ENCODE measurements at places on chromosomes 4 and X.
A peak's percentile ranks its signal among the peaks of the same experiment; 100 is the strongest.

- DNase-seq, result peak; percentile 46
These were observed 24.3 kb upstream of the SRD5A3 start for GRCh38 chr4:55321707-55322264.

DNA sequence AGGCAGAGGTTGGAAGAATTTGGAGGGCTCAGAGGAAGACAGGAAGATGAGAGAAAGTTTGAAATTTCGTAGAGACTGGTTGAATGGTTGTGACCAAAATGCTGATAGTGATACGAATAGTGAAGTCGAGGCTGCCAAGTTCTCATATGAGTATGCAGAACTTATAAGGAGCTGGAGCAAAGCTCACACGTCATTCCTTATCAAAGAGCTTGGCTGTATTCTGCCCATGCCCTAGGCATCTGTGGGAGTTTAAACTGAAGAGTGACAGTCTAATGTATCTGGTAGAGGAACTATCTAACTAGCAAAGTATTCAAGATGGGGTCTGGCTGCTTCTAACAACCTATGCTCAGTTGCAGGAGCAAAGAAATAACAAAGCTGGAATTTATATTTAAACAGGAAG is 102.1 kb downstream of the PCDH18 start:
- no peak for DNase-seq

- DNase-seq, result no peak
These were observed 130.4 kb downstream of the SORBS2 start for GRCh38 chr4:185681604-185682003.

- no peak for DNase-seq
These were observed 39.0 kb downstream of the FRMD7 start for GRCh38 chrX:132088864-132089263.

- no peak for DNase-seq
These were observed 139.7 kb downstream of the PACRGL start for GRCh38 chr4:20839957-20840356.

DNA sequence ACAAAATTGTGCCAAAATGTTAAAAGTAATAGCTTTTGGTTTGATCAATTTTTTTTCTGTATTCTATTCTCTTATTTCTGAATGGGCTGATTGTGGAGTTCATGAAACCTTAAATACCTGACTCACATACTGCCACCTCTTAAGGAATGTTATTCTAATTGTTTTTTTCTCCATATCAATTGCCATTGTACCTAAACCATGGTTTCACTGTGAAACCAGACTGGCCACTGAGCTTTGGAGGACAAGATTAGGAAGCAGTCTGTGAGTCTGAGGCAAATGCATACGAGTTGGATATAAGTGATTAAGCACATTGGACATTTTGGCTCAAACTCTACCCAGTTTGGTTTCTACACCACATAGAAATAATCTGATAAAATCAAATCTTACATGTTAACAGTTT is 184.0 kb downstream of the IQCM start:
- DNase-seq, result no peak

- DNase-seq, result peak; percentile 81
These were observed 145.0 kb downstream of the SOWAHB start for GRCh38 chr4:76752861-76753501.

- no peak for DNase-seq
These were observed 198.1 kb upstream of the NUDT6 start for GRCh38 chr4:123120473-123120872.

- DNase-seq, result no peak
These were observed 105.5 kb upstream of the NEIL3 start for GRCh38 chr4:177204126-177204525.

DNA sequence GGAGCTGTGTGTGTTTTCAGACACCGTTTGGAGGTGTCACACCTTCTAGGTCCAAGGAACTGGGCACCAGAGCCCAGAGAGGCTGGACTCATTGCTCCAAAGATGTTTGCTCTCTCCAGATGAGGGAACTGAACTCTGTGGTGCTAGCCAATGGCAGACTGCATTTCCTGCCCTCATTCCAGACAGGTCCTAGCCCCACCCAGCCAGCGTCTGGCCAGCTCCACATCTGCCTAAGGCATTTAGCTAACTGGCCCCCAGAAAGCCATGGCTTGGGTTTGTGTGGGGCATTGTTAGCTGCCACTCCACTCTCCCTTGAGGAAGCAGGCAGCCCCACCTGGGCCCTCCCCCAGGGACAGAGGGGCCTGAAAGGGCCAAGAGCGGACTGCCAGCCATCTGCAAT is 11.4 kb downstream of the FGD1 start:
- no peak for DNase-seq

DNA sequence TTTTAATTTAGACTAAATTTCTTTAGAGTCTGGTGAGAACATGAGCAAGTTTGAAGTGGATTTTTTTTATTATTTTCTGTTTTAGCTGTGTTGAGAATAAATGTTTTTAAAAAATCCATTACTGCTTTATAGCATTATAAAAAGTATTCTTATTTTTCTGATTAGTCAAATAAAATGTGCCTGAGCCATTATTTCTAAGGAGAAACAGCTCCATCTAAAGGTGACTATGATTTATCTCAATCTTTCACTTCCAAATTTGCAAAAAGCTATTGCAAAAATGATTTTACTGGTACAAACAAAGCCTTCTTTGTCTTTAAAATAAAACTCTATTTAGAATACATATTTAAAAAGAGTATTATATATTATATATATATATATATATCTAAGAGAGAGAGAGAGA is 959.2 kb downstream of the FAM133A start:
- no peak for DNase-seq

DNA sequence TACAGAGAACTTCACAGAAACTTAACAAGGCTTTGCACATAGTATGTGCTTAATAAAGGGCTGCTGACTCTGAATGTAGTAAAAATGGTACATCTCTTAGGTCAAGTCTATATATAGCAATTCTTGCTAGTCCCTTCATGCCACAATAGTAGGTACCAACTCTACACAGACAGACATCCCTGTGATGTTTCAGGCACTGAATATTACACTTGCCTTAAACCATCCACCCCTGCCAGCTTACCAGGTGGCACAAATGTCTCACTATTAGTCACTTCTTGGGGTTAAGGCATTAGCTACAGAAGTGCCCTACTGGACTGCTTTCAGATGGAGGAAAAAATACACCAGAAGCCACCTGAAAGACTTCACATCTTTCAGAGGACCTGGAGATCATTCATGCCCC is 86.3 kb upstream of the CITED1 start:
- DNase-seq, result no peak

DNA sequence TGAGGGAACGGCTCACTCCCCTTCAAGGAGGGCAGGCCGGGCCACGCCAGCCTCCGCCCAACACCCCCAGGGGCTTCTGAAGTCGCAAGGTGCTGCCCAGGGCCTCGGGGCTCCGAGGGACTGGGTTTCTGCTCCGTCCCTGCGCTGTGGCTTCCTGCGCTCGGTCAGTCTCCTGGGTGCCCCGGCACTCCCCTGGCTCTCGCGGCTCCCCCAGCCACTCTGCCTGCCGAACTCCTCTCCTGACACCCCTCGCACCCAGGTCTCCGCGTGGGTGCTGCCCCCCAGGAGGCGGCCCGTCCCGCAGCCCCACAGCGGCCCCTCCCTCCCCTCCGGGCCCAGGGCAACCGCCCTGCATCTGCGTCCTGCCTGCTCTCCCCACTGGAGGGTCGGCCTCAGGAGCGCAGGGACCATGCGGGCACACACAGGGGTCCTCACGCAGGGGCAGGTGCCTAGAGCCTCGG is 151.9 kb downstream of the AFAP1 start:
- no peak for DNase-seq

- no peak for DNase-seq
These were observed 34.7 kb downstream of the LUZP4 start for GRCh38 chrX:115324194-115324593.

GRCh38 chr4:147019091-147019490 is 73.4 kb upstream of the TTC29 start:
- peak; percentile 29 for DNase-seq

GRCh38 chr4:146442801-146443200 is 78.9 kb downstream of the SLC10A7 start:
- DNase-seq, result no peak

- DNase-seq, result peak; percentile 71
These were observed 825 bp upstream of the RASGEF1B start for GRCh38 chr4:81472281-81473182.

DNA sequence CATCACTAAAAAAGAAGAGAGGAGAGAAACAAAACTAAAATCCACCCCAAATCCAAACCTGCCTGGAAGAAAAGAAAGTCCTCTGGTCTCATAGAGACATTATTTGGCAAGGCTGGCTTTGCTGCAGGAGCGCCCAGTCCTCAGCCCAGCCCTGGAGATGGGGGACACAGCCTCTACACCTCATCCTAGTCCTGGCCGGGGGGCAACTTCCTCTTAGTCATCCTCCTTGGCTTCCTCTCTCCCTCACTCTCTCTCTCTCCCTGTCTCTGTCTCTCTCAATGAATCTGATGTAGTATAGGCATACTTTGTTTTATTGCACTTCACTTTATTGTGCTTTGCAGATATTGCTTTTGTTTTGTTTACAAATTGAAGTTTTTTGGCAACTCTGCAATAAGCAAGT is 55.8 kb upstream of the MAGEB10 start:
- no peak for DNase-seq

GRCh38 chr4:176226736-176227135 is 31.4 kb upstream of the SPATA4 start:
- no peak for DNase-seq

- no peak for DNase-seq
These were observed 13.5 kb downstream of the CTAG1B start for GRCh38 chrX:154605566-154605965.

- DNase-seq, result no peak
These were observed 359.9 kb downstream of the UNC5C start for GRCh38 chr4:95188701-95189370.

DNA sequence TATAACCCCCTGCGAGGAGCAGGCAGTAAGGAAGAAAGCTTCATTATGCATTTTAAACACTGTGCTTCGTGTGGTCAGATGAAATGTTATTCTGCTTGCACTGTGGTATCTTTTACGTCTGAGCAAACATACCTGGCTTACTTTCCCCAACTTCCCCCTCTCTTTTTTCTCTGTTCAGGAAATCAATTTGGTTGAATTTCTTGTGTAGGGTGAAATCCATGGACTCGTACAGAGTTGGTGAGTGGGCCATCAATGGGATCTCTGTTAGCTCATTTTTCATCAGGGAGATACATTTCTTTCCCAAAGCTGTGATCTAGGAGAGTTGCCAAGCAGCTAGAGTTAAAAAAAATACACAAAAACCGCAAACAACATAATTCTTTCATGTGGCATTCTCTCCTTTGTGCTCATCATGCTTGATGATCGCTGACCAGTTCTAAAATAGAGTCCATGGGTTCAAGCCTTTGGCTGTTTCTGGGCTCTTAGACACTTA is 98.5 kb downstream of the FRAS1 start:
- DNase-seq, result no peak

- no peak for DNase-seq
These were observed 164.9 kb downstream of the MAML3 start for GRCh38 chr4:139988863-139989765.

DNA sequence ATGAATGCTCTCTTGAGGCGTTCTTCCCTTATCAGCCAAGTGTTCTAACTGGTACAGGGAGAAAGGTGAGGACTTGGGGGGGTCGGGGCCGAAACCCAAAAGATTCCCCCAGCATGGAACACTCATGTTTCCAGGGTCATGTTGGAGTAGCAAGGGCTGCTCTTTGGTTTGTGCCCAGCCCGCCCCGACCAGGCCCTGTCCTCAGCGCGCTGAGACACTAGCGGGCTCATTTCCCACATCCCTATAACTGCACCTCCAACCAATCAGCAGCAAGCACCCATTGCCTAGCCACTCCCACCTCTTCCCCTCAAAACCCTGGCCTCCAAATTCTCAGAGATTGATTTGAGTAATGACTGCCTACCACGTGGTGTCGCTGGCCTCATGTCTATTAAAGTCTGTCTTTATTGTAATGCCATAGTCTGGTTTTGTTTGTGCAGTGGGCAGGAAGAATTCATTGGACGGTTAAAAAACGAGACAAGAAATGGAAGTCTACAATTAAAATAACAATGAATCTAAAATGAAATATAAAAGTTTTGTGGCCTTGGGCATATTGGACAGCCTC is 1928.4 kb downstream of the STIM2 start:
- no peak for DNase-seq

GRCh38 chrX:104118765-104119164 is 6.4 kb downstream of the ZCCHC18 start:
- DNase-seq, result no peak

DNA sequence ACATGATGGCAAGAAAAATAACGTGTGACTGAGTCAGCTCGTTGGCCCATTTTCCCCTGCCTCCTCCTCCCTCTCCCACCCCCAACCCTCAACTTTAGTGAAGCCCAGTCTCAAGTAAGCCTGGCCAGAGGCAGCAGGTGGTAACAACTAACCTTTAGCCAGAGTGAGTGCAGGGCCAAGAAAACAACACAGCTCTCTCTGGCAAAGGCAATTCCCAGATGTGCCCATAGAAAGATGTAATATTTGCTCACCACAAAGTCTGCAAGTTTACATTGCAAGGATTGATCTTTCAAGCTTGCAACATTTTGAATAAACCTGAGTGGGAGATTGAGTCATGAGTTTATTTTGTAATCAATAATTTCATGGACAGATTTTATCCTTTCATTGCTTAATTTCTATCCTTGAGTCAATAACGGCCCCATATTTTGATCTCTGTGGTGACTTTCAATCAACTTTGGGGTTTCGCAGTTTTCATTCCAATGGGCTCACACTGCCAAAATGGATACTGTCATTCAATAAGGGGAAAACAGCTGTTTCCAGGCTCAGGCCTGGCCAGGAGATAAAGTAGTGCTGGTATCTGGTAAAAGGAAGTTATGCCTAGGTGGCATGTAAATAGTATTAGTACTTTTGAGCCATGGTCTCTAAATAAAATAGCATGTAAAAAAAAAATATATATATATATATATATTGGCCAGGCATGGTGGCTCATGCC is 130.7 kb upstream of the TMEM164 start:
- no peak for DNase-seq

GRCh38 chr4:83852085-83852451 is 316.2 kb downstream of the GPAT3 start:
- DNase-seq, result no peak

- DNase-seq, result no peak
These were observed 65.4 kb upstream of the ENPP6 start for GRCh38 chr4:184282895-184283654.

DNA sequence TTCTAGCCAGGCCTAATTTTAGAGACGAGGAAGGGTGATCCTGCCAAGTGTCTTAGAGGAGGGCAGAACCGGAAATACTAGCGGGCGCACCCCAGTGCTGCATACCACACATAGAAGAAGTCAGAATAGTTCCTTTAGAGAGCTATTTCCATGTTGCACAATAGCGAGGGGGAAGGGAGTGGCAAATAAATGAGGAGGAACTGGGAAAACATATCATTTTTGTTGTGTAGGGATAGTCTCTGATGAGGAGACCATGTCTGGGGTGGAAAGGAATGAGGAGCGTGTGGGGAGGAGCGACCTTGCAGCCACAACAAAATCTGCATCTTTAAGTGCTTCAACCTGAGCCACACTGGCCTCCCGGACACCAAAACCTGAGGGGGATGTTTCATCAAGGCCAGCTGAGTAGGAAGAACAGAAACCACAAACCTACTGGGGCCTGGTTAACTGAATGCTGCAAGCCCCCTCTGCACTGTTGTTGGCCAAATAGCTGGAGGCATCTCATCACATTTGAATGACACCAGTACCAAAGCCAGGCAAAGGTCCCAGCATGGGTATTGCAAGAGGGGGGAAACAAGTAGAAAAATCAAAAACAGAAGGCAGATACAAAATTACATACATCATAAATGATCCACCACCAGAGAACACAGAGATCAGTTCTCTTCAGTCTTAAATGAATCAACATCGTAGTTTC is 26.7 kb upstream of the C1QTNF7 start:
- DNase-seq, result no peak

GRCh38 chr4:35963974-35964515 is 280.3 kb downstream of the ARAP2 start:
- no peak for DNase-seq

GRCh38 chr4:62262676-62263075 is 1062.5 kb downstream of the ADGRL3 start:
- no peak for DNase-seq

Measured in G401 (cell line).